ENCODE measurements at places on chromosomes 5 and 9.

GRCh38 chr9:136178773-136179075 is 26.2 kb downstream of the LHX3 start:
- no peak for DNase-seq

GRCh38 chr5:54959673-54960418 is 25.5 kb downstream of the ESM1 start:
- no peak for DNase-seq

- peak; percentile 2 for DNase-seq
These were observed 459.6 kb upstream of the PAPPA start for GRCh38 chr9:115694014-115694413.

- DNase-seq, result no peak
These were observed 2.9 kb downstream of the BOD1 start for GRCh38 chr5:173613433-173614159.

DNA sequence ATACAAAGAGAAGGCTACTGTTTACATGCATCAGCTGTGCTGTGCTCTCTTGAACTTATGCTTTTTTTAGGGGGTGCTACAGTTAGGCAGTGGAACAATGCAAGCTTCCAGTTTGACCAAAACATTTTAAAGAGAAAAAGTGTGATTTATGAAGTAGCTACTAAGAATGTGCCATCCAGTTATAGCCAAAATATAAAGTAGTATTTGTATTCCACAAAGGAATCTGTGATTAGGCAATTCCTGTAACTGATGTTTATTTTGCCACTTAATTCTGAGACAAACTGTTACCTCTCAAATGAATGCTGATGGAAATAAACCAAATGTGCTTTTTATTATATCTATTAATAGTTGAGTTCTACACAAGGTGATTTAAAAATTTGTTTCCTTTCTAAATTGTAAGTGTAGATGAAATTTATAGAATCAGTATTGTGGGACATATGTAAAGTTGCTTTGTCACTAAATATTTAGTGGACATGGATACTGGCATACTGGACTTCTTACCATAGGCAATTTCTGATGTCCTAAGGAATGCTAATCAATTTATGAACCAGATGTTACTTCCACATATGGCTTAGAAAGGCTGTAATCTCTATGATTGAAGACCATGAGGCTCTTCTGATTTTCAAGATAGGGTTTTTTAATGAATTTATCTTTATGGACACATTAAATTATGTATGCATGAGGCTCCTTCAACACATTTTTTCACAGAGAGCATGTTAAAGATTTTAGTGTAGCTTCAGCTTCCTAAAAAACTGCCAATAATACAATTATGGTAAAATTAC is 410.2 kb downstream of the PRR16 start:
- no peak for DNase-seq

DNA sequence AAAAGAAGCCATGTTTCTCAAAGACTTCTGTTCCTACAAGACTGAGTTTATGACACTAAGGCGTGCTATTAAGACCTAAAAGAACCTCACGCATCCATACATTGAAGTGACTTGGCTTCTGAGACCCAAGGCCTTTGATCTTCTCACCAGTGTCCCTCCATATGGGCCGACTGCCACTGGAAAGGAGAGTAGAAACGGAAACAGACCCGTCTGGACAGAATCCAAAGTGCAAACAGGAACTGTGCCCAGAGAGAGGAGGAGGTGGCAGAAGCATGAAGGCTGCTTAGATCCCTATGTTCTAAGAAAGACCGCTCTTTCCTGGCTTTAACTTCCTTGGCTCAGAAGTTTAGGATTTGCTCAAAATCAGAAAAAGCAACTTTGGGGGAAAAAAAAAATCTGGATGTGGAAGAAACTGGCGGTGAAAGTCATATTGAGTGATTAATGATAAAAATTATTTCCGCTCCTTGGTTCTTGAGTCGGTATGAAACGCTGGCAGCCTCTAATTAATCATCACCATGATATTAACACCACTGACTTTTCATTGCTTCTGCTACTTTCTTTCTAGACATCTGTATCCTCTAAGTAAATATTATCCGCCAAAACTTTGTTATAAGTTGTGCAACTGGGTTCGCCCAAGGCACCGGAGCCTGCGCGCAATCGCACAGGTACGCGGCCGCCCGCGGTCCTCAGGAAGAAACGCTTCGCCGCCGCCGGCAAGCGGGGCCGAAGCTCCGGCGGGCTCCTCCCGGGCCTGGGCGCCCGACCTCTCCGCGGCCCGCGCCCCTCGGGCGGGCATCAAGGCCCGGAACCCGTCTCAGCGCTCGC is 726 bp downstream of the DAP start:
- peak; percentile 94 for DNase-seq

DNA sequence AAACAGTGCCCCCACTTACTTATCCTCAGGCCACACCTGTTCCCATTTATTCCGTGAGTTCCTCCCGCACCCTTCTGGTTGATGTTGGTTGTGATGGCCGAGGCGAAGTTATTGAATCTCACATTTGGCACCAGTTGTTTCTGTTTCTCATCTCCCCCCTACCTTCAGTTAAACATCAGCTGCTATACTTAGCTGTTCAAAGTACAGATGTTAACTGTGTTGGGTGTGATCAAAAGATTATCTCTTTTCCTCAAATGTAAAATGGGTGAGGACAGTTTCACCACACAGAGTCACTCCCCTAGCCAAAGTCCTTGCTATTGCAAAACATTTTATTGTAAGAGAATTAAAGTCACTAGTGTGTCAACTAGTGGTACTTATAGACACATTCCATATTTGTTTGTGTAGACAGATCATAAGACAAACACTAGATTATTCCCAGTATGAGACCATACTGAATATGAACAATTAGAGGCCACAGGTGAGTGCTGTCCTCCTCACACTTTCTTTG is 43.2 kb upstream of the PRSS3 start:
- no peak for DNase-seq

DNA sequence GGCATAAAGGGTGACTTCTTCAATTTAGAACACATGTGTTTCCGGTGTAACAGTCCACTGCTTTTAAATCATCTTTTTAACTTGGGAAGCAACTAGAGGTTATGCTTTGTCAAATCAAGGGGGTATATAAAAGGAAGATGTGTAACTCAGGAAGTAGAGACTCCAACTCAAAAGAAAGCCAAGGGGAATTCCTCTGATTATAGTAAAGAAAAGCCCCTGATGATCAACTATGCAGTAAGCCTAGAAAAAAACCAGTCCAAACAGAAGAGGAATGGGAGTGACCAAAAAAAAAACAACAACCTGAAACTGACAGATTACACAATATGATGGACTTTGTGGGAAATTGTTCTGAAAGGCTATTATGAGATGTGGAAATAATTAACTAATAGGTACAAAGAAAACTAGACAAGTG is 90.3 kb downstream of the AK8 start:
- DNase-seq, result no peak

DNA sequence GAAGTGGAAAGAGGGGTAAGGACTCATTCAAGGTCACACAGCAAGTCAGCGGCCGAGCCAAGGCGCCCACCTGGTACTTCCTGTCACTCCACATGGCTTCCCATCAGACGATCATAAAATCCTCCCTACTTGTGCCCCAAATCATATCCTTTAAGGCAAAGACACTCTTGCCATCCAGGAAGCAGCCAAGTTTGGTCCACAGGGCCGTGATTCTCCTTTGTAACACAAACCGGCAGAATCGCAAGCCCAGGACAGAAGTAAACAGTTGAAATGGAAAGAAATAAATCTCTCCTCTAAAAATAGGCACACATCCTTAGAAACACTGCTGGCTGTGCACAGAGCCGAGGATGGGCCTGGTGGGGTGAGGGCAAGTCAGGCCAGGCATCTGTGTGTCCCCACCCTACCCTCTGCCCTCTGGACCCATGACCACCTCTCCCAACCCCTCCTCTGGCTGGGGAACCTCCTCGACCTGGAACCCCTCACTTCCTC is 30.5 kb downstream of the TMOD1 start:
- no peak for DNase-seq

DNA sequence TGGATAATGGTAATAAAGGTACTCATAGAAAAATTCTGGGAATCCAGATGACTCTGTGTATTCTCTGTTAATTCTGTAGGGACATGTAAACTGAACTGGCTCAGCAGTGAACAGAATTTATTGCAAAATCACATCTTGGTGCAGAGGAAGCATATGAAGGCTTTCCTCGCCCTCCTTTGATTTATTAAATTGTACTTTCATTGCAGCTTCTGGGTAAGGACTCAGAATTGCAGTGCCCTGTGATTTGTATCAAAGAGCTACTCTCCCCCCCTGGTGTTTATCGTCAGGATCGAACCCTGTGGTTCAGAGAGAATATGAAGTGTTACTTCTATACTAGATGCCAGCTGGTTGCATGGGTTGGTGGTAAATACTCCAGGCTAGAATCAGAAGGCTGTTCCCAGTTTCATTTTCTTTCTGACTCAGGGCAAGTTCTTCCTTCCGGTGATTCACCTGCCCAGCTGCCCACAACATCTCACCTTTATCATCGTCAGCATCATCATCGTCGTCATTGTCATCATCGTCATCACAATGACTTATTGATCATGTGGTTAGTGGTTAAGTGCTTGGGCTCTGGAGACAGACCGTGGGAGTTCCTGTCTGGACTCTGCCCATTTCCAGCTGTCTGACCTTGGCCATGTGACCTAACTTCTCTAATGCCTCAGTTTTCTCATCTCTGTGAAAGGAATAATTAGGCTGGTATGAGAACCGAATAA is 238.8 kb downstream of the ARHGAP26 start:
- no peak for DNase-seq

GRCh38 chr5:80406980-80407734 is 707 bp upstream of the ZFYVE16 start:
- DNase-seq, result no peak

DNA sequence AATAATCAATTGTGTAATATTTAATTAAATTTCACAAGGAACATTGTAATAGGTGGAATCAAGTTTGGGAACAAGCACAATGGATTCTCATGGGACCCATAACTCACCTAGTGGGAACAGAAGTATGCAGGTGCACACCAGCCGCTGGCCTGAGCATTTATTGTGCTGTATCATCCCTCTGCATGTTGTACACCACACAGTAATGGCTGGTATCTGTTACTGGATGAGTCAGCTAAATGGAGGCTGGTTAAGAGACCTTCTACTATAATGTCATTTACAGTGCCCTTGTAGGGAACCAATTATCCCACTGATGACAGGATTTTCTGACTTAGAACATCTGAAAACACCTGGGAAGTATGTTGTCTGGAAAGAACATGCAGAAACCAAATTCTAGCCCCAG is 3.2 kb upstream of the MAP3K1 start:
- DNase-seq, result no peak

DNA sequence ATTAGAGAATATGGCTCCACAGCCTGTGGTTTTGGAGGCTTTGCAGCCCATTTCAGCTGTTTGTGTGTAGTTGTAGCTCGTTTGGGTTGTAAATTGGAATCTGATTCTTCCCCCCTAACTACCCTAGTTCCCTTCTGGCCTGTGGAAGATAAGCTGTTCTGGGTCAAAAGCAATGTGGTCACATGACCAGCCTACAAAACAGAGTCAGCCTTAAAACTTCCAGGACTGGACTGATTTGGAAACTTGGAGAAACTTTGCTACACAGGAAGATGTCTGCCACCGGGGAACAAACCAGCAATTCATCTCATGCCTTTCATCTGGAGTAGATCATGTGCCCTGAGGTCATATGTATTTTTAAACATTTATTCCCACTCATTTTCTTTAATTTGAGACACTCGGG is 83.8 kb downstream of the DAPK1 start:
- no peak for DNase-seq

DNA sequence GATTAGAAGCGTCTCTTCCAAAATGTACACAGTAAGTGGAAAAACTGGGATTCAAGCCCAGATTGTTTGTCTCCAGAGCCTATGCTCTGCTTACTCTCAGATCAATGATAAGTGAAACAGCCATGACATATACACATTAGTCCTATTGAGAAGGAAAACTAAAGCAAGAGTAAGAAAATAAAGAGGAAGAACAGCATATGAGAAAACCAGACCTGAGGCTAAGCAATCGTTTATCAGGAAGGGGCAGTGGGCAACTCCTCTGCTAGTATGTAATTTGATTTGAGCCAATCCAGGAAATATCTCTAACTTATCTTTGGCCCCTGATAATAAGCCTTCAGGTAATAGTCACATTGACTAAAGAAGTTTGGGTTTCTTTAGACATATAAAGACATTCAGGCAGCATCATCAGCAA is 789.9 kb upstream of the C9orf72 start:
- DNase-seq, result no peak

- DNase-seq, result no peak
These were observed 23.9 kb downstream of the GTF3C4 start for GRCh38 chr9:132694144-132694543.

DNA sequence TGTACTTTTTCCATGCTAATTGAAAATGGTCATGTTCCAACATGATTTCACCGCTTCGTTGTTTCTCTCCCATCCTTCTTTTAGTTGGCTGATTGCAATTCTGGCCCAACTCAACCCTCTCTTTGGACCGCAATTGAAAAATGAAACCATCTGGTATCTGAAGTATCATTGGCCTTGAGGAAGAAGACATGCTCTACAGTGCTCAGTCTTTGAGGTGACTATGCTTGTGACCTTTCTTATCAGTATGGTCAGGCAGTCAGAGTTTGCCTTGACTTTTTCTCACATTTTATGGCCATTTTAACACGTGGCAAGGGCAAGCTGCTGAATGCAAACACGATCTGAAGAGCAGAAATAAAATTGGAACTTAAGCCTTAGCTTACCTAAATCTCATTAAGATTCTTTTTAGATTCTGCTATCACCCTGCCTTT is 36.0 kb upstream of the CREBRF start:
- no peak for DNase-seq

DNA sequence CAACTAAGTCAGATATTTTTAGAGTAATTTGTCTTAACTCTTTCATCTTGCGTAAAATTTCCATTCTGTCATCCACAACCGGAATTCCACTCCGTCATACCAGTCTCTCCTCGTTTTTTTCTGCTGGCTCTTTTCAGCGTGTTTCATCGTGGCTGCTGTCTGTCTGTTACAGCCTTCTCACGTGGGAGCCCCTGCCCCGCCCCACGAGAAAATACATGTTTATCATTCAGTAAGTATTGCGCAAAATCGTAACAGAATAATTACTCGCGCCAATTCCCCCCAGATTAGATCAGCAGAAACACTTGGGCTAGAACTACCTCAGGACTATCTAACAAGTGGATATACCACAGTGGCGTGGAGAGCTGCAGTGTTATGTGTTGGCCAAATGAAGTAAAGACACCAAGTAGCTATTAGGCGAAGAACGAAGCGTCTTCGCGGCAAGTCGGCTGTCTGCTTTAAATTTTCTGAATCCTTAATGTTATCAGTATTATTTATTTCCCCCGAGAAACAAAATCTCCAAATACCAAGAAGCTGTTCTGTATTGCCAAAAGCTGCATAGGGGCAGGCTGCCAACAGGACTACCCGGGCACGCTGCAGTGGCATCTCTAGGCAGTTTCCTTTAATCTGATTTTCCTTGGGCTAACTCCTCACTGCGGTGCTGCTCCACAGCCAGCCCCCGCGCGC is 566 bp upstream of the FOCAD start:
- peak; percentile 34 for DNase-seq

GRCh38 chr5:8396756-8397155 is 527.8 kb downstream of the MTRR start:
- no peak for DNase-seq

- peak; percentile 50 for DNase-seq
These were observed 9.7 kb upstream of the RXRA start for GRCh38 chr9:134316449-134317160.

All from NCI-H446 (cell line).